ENCODE measurements at places on chromosomes 7 and 10.

DNA sequence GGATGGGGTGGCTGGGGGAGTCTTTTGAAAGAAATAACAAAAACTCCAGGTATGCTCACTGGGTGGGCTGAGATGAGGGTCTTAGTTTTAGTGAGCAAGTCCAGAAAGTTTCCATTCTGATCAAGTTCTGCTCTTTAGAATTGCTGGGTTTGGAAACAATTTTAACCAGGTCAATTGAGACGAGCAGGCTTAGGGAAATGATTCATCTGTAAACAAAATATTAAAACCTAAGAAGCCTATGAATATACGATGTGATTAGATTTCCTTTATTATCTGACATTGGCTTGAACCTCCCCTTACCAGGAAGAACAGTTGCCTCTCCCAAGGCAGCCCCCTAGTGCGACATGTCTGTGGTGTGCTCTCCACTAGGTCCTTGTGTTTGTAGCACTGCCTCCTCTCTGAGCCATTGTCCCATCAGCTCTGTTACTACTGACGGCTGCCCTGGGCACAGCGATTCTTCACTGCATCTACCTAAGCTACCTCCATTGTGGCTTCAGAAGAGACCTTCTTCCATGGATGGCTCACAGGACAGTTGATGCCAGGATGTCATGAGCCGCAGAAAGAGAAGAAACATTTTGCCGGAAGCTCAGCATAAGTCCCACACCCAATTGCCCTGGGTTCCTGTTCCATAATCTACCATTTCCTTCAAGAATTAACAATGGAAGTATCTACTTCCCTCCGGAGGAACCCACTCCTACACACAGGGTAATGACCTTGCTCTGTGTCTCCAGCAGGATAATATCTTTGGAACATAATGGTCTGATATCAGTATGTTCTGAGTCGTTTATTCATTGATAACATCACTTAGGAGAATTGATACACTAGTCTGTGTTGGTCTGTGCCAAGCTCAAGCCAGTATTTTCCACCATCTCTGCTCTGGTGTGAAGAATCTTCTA lies 95.1 kb upstream of the ITGB1 start:
- no peak for DNase-seq

DNA sequence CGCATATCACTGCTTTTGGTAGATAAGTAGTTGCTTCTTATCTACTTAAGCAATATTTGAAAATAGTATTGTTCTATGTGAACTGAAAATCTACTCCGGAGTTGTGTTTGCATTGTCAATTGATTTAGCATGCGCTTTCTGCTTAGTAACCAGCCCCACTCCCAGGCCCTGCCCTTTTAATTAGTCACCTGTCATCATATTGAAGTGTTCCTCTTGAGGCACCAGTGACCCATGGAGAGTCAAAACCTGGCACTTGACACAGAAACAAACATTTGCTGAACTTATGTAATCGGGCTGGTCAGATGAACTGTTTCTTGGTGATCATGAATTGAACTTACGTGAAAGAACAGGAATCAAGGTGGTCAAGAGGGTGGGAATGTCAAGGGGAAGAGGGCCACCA lies 27.8 kb upstream of the CDHR3 start:
- DNase-seq, result no peak

GRCh38 chr7:49623943-49624342 lies 149.5 kb upstream of the VWC2 start:
- no peak for DNase-seq

DNA sequence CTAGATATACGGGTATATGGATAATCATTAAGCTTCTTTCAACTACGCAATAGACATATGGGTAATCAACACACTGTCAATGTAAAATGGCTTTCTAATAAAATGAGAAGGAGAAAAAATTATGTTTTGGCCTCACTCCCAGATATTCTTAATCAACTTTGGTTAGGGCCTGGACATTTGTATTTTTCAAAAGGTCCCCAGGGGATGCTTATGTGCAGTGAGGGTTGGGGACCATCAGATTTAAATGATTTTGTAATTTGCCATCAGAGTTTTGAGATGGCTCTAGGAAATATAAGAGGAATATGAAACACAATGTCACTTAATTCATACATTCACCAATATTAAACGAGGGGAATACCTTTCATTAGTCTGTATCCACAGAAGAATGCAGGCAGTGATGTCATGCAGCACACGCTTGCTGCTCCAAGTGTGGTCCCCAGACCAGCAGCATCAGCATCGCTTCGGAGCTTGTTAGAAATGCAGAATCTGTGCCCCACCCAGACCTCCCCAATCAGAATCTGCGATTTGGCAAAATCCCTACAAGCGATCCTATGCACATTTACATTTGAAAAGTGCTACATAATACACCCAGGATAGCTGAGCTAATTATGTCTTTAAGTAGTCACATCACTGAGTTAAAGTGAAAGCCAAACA lies 75.1 kb downstream of the INHBA start:
- no peak for DNase-seq

DNA sequence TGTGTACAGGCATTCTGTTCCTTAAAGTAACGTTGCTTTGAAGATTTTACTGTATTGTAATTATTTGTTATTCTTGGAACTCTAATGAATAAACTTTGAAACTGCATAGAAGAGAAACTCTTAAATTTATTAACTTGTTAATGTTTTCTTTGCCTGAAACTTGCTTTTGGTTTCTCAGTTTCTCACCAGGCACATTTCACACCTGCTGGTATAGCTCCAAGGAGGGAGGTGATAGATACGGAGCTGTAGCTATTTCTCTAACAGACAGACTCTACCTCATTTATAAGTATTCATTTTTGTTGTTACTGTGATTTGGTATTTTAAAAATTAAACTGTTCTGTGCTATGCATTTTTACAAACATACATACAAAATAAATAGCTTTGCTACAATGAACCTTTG lies 32.7 kb downstream of the R3HCC1L start:
- no peak for DNase-seq

DNA sequence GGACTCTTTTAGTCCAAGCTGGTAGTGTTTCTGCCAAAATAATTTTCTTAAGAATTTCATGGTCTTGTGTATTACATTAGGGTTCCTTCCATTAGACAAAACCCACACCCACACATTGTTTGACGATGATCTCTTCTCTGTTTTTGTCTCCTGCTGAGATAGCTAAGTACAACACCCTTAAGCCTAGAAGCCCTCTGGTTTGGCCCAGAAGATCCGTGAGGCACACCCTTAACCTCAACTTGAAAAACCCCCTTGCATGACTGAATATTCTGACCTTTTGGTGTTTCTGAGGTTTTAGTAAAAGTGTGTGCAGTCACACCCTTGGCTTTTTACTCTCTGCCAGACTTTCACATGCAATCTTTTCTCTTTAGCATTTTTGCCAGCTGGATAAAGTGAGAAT lies 29.3 kb upstream of the ERCC6 start:
- DNase-seq, result no peak

- no peak for DNase-seq
These were observed 4.4 kb upstream of the ABHD11 start for GRCh38 chr7:73742753-73743641.

DNA sequence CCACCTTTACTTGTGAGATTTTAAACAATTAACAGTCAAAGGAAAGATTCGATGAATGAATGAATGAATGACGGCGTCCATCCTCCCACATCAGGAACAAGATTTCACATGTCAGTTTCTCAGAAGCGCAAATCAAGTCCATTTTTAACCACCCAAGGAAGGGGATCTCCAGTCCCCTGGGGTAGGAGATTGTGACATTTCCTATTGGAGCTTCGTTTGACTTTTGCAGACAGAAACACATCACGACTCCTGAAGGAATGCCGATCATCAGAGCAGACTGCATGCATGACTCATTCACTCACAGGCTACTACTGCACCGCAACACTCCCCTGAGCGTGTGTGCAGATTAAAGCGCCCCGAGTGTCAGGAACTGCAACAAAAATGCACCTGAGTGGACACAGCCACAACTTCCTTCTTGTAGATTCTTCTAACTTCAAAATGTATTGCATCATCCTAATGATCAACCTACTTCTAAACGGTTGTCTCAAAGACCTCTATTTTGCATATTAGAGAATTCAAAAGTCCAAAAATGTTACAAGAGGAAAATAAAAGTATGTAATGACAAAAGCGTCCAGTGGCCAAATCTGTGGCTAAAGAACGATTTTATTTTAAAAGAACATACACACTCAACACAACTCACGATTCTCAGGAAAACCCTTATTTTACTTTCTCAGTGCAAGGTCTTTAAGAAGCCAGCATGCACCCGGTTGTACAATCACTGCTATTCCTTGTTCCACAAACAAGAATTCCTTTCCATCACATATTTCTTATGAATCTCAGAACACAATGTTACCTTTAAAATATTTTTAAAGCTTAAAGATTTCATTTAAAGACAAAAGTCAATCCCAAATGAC lies 172.6 kb downstream of the FAM107B start:
- DNase-seq, result peak; percentile 40

DNA sequence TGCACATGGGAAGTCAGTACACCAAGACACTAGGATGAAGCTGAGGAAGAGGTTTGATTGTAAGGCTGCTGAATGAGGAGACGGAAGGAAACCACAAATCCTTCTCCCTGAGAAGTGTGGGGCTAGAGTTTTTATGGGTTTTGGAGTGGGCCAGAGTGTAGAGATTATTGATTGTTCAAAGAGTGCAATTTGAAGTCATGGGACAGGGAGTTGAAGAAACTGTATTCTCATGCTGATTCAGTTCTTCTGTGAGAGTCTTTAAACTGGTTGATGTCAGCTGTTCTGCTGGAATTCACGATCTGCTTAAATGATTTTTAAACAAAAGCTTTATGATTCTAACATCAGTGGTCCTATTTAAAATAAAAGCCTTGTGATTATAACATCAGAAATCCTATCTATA lies 91.2 kb downstream of the CSTF2T start:
- DNase-seq, result no peak

DNA sequence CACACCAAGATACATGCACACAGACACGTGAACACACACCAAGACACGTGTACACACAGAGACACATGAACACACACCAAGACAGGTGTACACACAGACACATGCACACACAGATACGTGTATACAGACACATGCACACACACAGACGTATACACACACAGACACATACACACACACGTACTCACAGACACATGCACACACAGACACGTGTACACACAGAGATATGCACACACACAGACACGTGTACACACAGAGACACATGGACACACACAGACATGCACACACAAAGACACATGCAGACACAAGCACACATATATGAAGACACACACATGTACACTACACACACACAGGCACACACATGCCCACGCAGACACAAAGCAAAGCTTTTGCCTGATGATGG lies 134.6 kb downstream of the TCERG1L start:
- no peak for DNase-seq

All from activated T-helper 2 cell treated with anti-CD3 and anti-CD28 coated beads, Interferon-gamma antibody, Interleukin-2, Interleukin-4, amounts not matched to agents 10 μg/mL and 5 μg/mL and 100 μg/mL, durations not matched to agents 14 hours and 24 hours and 36 hours (primary cell).